Activated T-cell treated with anti-CD3 and anti-CD28 coated beads, Interleukin-2, amount 50 U/mL, for 72 hours (primary cell): ENCODE measurements at places on chromosomes 11 and 22. TPM values are rescaled to one million over a fixed set of nuclear protein-coding genes. Genes with fewer than 3 reads are reported as not detected.

- peak overlapping the region; percentile 93 for H3K27ac ChIP-seq
- H3K4me3 ChIP-seq, result peak overlapping the region; percentile 41
- H3K36me3 ChIP-seq, result peaks cover 15% of the 10 kb centered on the region
- H3K27me3 ChIP-seq, result no peaks in the 10 kb centered on the region
- DNase-seq, result peak; percentile 69
These were observed 9.3 kb downstream of the TFIP11 start for GRCh38 chr22:26502688-26503561.

GRCh38 chr22:21959274-21960074, 6.8 kb upstream of the PPM1F start:
- no peak for DNase-seq
- no peaks in the 10 kb centered on the region for H3K36me3 ChIP-seq
- H3K27ac ChIP-seq, result no peak overlapping the region
- no peaks in the 10 kb centered on the region for H3K27me3 ChIP-seq
- H3K4me3 ChIP-seq, result no peak overlapping the region
- no peaks in the 10 kb centered on the region for H3K4me1 ChIP-seq

DNA sequence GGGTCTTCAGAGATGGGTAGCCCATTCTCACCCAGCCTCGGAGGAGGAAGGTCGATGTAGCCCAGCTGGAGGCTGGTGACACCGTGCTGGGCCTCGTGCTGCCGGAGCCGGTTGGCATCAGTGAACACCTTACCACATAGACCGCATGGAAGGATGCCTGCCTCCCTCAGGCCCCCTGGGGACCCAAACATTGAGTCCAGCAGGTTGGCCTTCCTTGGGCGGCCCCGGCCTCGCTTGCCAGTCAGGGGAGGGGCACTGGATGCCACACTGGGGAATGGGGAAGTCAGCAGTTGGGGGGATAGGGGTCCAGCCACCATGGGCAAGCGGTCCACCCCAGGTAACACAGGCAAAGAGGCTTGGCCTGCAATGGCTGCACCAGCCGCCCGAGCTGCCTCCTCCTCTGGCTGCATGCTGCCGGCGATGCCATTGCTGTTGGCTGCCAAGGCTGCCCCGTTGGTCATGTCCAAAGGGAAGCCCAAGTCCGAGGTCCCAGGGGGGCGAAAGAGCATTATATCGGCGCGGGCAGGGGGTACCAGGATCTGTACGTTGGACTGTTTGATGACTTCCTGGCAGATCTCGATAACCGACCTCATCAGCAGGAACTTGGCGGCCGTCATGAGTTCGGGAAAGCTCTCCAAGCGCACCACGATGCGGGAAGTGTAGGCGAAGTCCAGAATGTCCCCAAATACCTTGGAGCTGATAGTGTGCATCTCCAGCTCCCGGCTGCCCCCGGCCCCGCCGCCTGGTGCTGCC, 1.4 kb downstream of the PATZ1 start:
- H3K27ac ChIP-seq, result peak overlapping the region; percentile 96
- H3K36me3 ChIP-seq, result peaks cover 13% of the 10 kb centered on the region
- peak overlapping the region; percentile 97 for H3K4me3 ChIP-seq
- H3K4me1 ChIP-seq, result peaks cover 57% of the 10 kb centered on the region

GRCh38 chr11:89021339-89021738, 44.4 kb downstream of the GRM5 start:
- H3K27me3 ChIP-seq, result no peaks in the 10 kb centered on the region
- no peaks in the 10 kb centered on the region for H3K4me1 ChIP-seq
- no peaks in the 10 kb centered on the region for H3K36me3 ChIP-seq
- DNase-seq, result no peak

GRCh38 chr11:119347242-119347641, 737 bp upstream of the MFRP start:
- no peak for DNase-seq
- H3K4me3 ChIP-seq, result no peak overlapping the region
- H3K36me3 ChIP-seq, result no peaks in the 10 kb centered on the region
- no peak overlapping the region for H3K27ac ChIP-seq

The AGBL2 gene
- total RNA-seq, result 7.6 TPM

The ALG9 gene
- 46.1 TPM for total RNA-seq
